CD4-positive, alpha-beta T cell treated with Interleukin-1 beta for 1 hour (primary cell): ENCODE measurements at places on chromosomes 3 and 15.

GRCh38 chr3:49868862-49869466, 742 bp downstream of the CAMKV start:
- no peak for DNase-seq

DNA sequence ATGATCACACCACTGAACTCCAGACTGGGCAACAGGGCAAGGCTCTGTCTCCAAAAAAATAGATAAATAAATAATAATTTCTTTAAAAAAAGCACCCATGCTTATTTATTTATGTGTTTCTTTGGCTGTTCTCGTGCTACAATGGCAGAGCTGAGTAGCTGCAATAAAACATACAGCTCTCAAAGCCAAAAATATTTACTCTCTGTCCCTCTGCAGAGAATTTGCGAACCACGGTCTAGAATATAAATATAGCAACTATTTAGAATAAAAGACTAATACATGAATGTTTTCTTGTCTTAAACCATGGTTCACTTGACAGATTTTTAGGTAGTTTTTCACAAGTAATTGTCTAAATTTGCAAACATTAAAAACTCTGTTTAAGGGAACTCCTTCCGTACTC, 72.7 kb downstream of the ADAM10 start:
- DNase-seq = no peak

DNA sequence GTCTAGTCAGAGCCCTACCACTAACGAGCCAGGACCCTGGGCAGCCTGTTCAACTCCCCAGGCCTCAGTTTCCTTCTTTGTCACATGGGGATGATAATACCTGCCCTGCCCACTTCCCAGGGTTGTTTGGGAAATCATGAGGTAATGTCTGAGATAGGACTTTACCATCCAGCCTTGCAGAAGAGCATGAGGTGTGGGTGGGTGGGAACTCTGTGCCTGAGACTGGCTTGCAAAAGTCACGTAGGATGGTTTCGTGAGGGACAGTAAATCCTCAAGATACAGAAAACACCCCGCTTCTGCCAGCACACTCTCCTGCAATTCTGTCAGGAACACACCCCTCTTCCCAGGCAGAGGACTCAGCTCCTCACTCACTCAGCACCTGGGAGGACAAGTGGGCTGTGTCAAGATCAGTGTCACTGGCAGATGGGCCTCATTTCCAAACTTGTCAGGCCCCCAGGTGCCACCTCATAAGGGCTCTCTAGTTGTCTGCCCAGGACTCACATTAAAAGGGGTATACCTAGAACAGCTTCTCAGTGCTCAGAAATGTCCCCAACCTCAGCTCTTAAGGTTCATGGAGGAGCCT, 58.4 kb downstream of the DAPK2 start:
- no peak for DNase-seq

DNA sequence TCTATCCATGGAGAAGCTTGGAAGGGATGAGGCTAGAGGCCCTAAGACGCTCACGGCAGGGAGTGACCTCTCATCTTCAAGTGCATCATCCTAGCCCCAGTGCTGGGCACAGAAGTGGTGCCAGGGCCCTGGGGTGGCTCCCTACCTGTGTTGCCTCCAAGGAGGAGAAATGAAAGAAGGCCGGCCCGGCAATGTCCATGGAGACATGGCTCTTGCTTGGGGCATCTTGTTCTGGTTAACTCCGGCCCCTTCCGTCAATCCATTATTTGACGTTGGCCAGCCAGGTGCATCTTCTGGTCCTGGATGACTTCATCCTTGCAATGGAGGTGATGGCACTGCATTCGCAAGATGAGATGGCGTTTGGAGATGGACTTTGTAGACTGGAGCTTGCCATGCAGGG, 83.2 kb upstream of the ALDH1L1 start:
- no peak for DNase-seq

GRCh38 chr3:96172917-96173316, 641.5 kb upstream of the EPHA6 start:
- no peak for DNase-seq

- DNase-seq = no peak
These were observed 195.2 kb upstream of the MME start for GRCh38 chr3:154884952-154885351.

DNA sequence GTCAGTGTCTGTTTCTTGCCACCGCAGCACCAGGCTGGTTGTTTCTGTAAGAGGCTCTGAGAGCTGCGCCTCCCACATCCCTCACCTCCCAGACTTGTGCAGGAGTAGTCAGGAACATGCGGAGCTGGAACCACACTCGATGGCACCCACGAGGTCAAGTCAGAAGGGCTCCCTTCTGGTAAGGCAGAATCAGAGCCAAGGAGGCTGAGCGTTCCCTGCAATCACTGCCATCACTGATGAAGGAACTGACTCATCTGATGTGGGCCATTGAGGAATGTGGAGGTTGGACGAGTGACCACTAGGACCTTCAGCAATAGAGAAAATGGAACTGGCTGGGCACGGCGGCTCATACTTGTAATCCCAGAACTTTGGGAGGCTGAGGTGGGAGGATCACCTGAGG, 35.7 kb upstream of the BLM start:
- no peak for DNase-seq

DNA sequence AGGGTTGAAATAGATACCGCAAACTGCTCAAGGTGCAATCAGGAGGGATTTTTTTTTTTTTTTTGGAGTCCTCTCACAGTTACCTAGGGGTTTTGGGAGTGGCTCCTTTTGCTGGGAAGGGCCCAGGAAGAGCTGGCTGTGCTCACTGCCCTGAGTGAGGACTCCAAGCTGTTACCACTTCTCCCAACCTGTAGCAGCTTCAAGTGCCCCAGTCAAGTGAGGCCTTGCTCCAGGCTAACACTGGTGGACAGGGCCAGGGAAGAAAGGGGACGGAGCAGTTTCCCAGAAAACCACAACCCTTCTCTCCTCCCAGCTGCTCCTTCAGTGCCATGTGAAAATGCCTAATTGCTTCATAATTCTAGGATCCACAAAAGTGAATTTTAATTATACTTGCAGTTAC, 274.3 kb downstream of the SUCLG2 start:
- no peak for DNase-seq

DNA sequence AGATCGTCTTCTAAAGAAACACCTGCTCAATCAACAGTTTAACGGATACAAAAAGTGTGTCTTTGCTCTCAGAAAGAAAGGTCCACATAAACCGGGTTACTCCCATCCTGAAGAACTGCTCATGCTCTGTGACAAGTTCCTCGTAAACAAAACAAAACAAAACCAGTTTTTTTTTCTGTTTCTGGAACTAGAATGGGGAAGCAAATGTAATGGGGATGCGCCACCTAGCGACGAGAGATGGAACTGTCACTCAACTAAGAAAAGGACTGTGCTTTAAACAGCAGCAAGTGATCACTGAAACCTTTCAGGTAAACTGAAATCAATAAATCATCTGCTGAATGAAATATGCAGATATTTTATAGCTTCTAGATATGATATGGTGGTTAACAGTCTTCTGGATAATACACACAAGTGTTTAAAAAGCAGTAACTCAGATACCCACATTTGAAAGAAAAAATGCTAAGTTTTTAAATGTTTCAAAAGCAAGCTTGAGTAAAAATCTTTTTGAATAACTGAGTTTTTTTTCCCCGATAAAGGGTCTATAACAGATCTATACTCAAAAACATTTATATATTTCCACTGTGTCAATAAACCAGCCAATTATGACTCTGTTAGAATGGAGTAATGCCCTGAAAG, 10.9 kb downstream of the TM2D3 start:
- peak; percentile 80 for DNase-seq

GRCh38 chr3:14538451-14539088, 1.6 kb downstream of the GRIP2 start:
- no peak for DNase-seq

GRCh38 chr3:176909044-176909443, 288.2 kb downstream of the TBL1XR1 start:
- DNase-seq = no peak

- DNase-seq = no peak
These were observed 3.5 kb upstream of the LSMEM2 start for GRCh38 chr3:50275141-50275995.

DNA sequence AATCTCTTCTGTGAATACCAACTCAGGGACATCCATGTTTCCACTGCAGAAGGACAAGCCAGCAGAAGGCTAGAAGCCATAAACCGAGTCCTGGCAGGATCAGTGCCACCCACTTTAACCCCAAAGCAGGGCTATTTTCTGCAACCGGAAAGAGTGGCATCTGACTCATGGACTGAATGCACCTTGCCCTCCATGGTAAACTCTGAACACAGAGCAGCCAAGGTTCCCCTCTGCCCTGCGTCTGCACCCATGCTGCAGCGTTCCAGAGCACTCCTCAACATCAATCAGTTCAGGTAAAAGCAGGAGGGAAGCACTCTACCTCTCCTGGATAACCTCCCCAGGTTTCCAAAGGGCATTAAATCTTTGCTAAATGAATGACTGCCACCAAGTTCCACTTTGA, 801 bp upstream of the NGRN start:
- peak; percentile 26 for DNase-seq

DNA sequence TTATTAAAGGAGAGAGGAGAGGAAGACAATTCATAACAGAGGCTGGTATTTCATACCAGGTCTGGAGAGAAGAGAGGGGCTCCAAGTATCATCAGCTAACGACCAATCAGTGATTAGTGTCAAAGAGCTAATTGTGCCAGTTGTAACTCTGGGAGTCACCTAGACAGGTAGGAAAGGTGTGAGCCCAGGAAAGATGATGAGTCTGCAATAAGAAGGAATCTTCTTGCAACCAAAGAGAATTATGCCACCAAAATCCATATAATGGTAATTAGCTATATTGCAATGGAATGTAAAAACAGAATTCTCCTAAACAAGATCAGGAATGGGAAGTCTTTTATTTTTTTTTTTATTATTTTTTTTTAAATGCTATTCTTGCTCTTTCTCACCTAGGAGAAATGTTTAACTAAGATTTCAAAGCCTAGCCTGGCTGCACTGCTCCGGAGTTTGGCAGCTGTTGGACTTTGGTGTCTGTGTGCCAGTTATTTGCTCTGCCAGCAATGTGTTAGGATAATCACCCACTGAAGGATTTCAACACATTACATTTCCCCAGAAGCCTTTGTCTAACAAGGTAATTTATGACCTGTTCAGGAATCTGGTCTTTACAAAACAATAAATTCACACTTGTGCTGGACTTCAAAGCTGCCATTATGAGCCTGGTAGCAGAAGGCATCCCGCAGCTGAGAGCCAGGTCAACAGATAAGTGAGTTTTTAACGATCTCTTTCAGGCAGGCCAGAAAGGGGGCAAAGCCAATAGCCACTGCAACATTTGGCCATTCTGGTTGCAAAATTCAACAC, 89.4 kb downstream of the FOXB1 start:
- DNase-seq = no peak

GRCh38 chr3:48241796-48242455, 1.0 kb downstream of the ZNF589 start:
- DNase-seq = no peak

- peak; percentile 62 for DNase-seq
These were observed 168.9 kb downstream of the KLHL25 start for GRCh38 chr15:85625856-85626255.

- no peak for DNase-seq
These were observed 26.8 kb downstream of the TIMMDC1 start for GRCh38 chr3:119524931-119525662.

DNA sequence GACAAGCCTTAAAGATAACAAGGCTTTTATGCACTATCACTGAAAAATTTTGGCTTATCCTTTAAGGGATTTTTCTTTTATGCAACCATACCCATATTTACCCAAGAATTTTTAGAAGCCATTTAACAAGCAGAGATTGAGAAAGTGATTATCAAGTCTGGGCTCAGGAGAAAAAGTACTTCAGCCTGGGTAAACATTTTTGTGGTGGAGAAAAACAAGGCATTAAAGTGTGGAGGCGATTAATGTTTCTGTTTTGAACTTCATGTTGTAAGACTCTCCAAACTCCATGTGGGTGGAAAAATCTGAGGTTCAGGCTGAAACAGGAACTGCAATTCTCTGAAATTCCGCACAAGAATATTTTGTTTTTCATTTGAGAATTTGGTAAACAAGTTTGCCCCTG, 260.4 kb upstream of the KCNMB2 start:
- DNase-seq = no peak

- DNase-seq = no peak
These were observed 157.1 kb upstream of the TMC3 start for GRCh38 chr15:81531109-81531592.

DNA sequence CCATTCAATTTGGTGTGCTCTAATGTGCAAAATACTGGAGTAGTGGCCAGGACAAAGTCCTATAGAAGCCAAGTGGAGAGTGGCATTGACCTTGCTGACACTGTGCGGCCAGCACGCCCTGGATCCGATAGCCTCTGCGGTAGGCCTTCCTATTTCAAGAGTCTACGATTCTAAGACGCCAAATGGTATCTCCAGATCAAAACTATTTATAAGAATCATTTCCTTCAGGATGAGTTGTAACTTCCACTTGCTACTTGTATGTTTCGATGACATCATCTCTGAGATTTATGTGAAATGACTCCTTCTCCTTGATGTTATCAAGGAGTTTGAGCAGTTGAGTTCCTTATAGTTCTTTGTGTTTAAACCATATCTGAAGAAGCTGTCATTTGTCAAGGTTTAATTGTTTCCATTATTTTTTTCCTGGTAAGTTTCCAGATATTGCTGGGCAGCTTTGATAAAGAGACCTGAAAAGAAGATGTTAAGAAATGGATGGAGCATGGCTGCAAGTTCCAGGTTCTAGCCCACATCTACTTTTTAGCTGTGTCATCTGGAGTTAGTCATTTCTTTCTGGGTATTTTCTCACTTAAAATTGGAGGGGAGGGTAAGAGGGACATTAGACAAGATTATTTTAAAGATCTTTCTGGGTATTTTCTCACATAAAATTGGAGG, 71.8 kb downstream of the TMEM44 start:
- no peak for DNase-seq

- no peak for DNase-seq
These were observed 27.7 kb downstream of the TSPAN3 start for GRCh38 chr15:77042955-77043920.

- no peak for DNase-seq
These were observed 630.1 kb upstream of the KCNMB2 start for GRCh38 chr3:177906126-177906511.
